ENCODE measurements at places on chromosomes 4 and X. TPM values are rescaled to one million over a fixed set of nuclear protein-coding genes. Genes with fewer than 3 reads are reported as not detected.

DNA sequence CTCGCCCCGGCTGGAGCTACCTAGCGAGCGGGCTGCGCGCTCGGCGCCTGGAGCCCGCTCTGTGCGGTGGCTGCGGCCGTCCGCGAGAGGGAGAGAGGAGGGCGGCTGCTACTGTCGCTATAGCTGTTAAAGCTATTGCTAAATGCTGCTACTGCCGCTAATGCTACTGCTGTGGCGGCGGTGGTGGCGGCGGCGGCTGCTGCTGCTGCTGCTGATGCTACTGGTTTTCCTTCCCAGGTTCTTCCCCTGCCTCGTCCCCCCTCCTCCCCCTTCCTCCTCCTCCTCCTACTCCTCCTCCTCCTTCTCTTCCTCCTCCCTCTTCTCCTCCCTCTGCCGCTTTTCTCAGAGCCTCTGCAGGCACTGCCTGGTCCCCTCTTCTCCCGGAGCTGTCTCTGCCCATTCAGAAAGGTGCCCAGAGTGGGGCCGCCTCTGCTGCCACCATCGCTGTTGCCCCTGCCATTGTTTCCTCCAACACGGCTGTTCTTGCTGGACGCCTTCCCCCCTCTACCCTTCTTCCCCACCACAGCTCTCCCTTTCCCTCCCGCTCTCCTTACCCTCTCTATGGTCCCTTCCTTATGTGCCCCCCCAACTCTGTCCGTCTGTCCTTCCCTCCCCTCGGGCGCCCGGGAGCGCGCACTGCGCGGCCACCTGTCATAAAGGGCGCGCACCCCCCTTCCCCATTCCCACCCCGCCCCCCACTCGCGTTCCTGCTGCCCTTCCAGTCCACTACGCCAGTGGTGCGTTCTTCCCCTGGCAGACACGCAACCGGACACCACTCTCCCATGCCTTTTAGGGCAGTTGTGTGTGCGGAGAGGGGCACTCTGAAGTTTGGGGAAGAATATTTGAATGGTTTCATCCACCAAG is at the start of gene NEXMIF:
TSS of gene NEXMIF (minus strand) at position 228 of the 864 bp plus-strand sequence.
- H3K4me1 ChIP-seq: no peaks in the 10 kb centered on the region
- no peaks in the 10 kb centered on the region for H3K36me3 ChIP-seq
- no peak within 1 kb of the TSS for H3K27ac ChIP-seq
- peaks cover 6% of the 10 kb centered on the region for H3K27me3 ChIP-seq

- no peaks in the 10 kb centered on the region for H3K36me3 ChIP-seq
- H3K27ac ChIP-seq: no peak overlapping the region
- no peaks in the 10 kb centered on the region for H3K4me1 ChIP-seq
- DNase-seq: no peak
- no peaks in the 10 kb centered on the region for H3K27me3 ChIP-seq
Measured at GRCh38 chr4:64807821-64808220, 398.6 kb upstream of the TECRL start.

DNA sequence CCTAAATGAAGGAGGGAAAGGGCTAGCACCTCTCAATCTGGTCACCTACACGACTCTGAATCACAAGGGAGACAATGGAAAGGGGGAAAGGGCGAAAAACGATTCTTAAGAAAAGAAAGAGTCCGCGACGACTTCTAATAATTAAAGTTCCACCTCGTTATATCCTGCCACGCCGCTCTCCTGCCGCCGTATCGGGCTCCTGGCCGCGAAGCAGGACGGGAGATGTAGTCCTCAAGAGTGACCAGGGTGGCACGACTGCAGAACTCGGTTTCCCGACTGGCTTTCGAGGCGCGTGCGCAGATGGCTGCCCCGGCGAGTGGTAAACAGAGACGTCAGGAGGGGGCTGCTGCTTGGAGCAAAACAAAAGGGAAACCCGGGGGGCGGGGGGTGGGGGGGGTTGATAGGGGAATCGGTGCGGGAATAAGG is at the start of gene FOXO4:
TSS of gene FOXO4 (plus strand) at position 297 of the 426 bp plus-strand sequence. CDS start 678 bp downstream, outside the sequence.
- peaks cover 39% of the 10 kb centered on the region for H3K4me1 ChIP-seq
- H3K36me3 ChIP-seq: no peaks in the 10 kb centered on the region
- DNase-seq: peak; percentile 84
- peak within 1 kb of the TSS; percentile 64 for H3K4me3 ChIP-seq

DNA sequence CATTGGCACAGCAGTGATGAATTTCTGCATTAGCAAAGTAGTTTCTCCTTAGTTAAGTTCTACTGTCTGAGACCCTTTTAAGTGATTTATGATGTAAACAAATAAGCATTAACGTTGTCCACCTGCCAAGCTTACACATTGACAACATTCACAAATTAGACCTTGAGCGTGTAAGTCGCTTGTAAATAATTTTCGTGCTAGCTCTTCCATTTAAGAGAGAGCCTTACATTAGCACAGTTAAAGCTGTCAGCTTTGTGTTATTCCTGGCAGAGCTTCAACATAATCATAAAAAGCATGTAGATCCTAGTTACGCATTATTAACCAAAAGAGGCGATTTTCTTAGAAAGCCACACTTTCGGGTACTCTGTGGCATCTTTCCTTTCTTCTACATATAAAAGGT is 127.7 kb downstream of the DCTD start:
- no peaks in the 10 kb centered on the region for H3K4me1 ChIP-seq
- no peaks in the 10 kb centered on the region for H3K36me3 ChIP-seq
- H3K4me3 ChIP-seq: no peak overlapping the region
- DNase-seq: no peak
- H3K27me3 ChIP-seq: peaks cover 3% of the 10 kb centered on the region

MTMR8 gene
- 4.5 TPM for total RNA-seq

GRCh38 chrX:74449937-74450330 is 28.6 kb downstream of the SLC16A2 start:
- no peaks in the 10 kb centered on the region for H3K4me1 ChIP-seq
- DNase-seq: no peak
- H3K36me3 ChIP-seq: no peaks in the 10 kb centered on the region

PRICKLE3 gene
- total RNA-seq: 8.0 TPM

MAB21L2 gene
- not detected for total RNA-seq

GRCh38 chr4:107631560-107631959 is 88.5 kb downstream of the PAPSS1 start:
- no peaks in the 10 kb centered on the region for H3K4me1 ChIP-seq
- no peaks in the 10 kb centered on the region for H3K27me3 ChIP-seq
- no peak for DNase-seq
- no peak overlapping the region for H3K4me3 ChIP-seq

DNA sequence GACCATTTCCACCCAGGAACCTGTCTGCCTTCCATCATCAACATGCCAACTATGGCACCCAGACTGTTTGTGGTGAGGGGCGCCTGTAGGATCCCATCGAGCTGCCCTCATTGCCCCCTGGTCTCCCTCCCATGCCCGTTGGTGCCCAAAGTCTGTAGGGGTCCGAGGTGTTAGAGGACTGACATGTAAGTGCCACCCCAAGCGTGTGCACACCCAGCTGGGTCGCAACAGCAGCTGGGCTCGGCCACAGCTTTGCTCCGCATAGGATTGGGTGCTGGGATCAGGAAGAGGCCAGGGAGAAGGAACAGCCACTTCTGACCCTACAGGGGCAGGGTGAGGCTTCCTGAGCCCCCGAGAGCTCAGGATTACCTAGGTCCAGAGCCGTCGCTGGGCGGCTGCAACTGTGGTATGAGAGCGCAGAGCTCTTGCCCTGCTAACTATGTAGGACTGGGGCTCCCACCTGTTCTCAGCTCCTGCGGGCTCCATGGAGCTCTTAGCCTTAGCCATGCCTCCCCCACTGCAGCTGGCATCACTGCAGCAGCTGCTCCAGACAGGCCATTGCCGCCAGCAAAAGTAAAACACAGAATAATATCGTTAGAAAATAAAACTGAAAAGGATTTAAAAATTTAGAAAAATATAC is 1160.3 kb downstream of the FSTL5 start:
- H3K4me1 ChIP-seq: no peaks in the 10 kb centered on the region
- no peaks in the 10 kb centered on the region for H3K36me3 ChIP-seq
- no peak overlapping the region for H3K27ac ChIP-seq
- H3K4me3 ChIP-seq: no peak overlapping the region
- no peak for DNase-seq
- H3K27me3 ChIP-seq: no peaks in the 10 kb centered on the region

Measured in T-cell (primary cell).